Heart left ventricle (tissue), 16 donors: ENCODE measurements at places on chromosomes 4 and X. TPM values are rescaled to one million over a fixed set of nuclear protein-coding genes. Genes with fewer than 3 reads are reported as not detected.

The TIMM17B gene
- 76.8 TPM for total RNA-seq

The CXCL1 gene
- total RNA-seq, result 1.0 TPM

The FDCSP gene
- total RNA-seq, result not detected

DNA sequence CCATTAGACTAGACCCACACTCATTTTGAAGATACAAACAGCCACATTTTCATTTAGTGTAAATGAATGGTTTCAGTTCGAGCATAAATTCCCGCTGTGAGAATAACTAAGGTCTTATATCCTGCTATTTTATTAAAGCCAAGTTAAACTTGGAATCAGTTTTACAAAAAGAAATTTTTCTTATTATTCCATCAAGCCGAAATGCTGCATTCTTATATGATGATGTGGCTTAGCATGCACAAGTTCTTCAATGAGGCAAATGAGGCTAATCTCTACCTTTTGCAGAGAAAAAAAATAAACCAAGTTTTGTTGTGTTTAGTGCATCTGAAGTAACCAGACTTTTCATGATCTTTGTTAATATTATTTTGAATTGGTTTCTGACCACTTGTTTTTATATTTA lies 953.9 kb upstream of the PCDH10 start:
- H3K27me3 ChIP-seq, result no peaks in the 10 kb centered on the region
- H3K36me3 ChIP-seq, result no peaks in the 10 kb centered on the region
- DNase-seq, result no peak

DNA sequence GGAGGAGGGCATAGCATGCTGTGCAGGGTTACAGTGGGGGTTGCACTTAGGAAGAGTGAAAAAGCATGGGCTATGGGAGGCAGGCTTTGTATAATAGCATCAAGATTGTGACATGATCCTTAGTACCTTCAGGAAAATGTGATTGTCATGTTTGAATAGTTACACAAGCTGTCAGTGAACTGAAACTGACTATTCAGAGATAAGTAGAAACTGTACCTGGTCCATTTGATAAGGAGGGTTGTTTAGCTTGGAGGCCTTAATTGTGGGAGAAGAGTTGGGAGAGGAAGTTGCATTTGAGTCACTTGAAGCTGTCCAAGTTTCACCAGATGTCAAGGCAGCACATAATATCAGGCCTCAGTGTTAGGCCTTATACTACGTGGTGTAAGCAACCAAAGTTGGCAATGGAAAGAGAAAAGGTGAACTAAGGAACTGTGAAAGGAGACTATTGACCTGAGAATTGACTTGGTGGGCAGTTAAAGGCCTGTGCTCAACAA lies 85.0 kb downstream of the TEX13C start:
- no peak overlapping the region for H3K27ac ChIP-seq
- H3K4me3 ChIP-seq, result no peak overlapping the region

- H3K27me3 ChIP-seq, result no peaks in the 10 kb centered on the region
- no peak overlapping the region for H3K4me3 ChIP-seq
- DNase-seq, result no peak
- H3K36me3 ChIP-seq, result no peaks in the 10 kb centered on the region
- H3K27ac ChIP-seq, result no peak overlapping the region
Observed at GRCh38 chr4:19399001-19399400, 852.7 kb upstream of the SLIT2 start.

- no peaks in the 10 kb centered on the region for H3K4me1 ChIP-seq
- H3K27me3 ChIP-seq, result no peaks in the 10 kb centered on the region
- H3K36me3 ChIP-seq, result no peaks in the 10 kb centered on the region
- DNase-seq, result no peak
Observed at GRCh38 chr4:163622379-163623035, 128.0 kb downstream of the TMA16 start.

GRCh38 chrX:46953597-46953996 lies 41.4 kb downstream of the JADE3 start:
- H3K36me3 ChIP-seq, result no peaks in the 10 kb centered on the region
- no peaks in the 10 kb centered on the region for H3K27me3 ChIP-seq
- no peak for DNase-seq
- no peaks in the 10 kb centered on the region for H3K4me1 ChIP-seq

DNA sequence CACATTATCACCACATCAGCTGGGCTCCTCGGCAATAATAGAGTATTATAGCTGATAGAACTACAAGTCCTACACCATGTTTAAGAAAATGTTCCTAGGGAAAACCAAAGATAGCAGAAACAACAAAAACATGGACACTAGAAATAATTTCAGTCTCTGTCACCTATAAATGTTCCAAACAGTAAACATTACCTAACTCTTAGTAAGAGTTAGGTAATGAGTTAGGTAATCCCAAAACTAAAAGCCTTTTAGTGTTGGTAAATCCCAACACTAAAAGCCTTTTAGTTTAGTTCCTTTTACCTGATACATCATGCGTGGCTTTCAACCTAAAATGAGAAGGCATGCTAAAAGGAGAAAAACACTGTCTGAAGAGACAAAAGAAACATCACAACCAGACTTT lies 35.5 kb downstream of the MAGED2 start:
- H3K27me3 ChIP-seq, result no peaks in the 10 kb centered on the region
- no peak overlapping the region for H3K27ac ChIP-seq
- no peaks in the 10 kb centered on the region for H3K36me3 ChIP-seq

- no peaks in the 10 kb centered on the region for H3K36me3 ChIP-seq
- H3K4me1 ChIP-seq, result peaks cover 3% of the 10 kb centered on the region
- H3K27ac ChIP-seq, result no peak overlapping the region
- H3K4me3 ChIP-seq, result no peak overlapping the region
Observed at GRCh38 chr4:138892483-138893407, 122.8 kb upstream of the NOCT start.

DNA sequence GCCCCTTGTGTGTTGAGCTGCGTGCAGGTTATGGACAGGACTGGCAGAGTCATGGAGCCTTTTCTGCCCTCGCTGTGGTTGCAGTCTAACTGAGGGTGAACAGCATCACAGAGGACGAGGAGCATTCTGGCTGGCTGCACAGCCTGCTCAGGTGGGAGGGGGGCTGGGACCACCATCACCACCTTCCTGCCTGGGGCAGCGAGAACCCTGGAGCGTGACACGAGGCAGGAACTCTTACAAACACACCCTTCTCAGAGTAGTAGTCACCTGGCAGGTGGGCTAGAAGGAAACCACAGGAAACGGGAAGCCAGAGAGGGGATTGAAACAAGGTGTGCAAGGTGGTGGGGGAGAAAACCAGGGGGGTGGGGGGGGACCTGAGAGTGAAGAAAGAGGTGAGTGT lies 25.6 kb downstream of the TKTL1 start:
- DNase-seq, result no peak
- no peaks in the 10 kb centered on the region for H3K27me3 ChIP-seq
- H3K4me1 ChIP-seq, result no peaks in the 10 kb centered on the region
- no peak overlapping the region for H3K4me3 ChIP-seq
